ENCODE measurements at places on chromosomes 6 and 20.

DNA sequence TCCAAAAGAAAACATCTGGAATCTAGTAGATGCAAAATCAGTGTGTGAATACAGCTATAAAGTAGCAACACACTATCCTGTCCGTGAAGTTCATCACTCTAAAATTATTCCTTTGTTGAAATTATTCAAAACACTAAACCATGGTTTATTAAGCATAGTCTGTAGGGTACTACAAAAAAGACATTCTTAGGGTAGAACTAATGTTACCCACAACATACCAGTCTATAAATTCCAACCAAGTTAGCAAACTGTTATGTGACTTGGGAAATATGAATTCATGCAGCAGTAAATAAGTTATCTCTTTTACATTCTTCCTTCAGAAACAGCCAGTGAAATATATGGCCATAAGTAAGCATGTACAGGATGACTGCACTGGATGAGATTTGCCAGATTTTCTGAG, 580.3 kb upstream of the ADGRB3 start:
- DNase-seq = no peak

DNA sequence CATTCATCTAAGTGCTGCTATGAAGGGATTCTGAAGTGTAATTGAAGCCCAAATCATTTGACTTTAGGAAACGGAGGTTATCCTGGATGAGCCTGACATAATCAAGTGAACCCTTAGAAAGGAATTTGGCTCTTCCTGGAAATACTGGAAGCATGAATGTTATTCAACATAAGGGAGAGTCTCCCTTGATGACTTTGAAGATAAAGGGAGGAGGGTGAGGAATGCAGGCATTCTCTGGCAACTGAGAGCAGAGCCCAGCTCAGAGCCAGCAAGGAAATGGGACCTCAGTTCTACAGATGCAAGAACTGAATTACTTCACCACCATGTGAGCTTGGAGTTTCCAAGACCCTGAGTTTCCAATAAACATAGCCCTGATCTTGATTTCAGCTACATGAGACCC, 168.2 kb downstream of the DLL1 start:
- no peak for DNase-seq

DNA sequence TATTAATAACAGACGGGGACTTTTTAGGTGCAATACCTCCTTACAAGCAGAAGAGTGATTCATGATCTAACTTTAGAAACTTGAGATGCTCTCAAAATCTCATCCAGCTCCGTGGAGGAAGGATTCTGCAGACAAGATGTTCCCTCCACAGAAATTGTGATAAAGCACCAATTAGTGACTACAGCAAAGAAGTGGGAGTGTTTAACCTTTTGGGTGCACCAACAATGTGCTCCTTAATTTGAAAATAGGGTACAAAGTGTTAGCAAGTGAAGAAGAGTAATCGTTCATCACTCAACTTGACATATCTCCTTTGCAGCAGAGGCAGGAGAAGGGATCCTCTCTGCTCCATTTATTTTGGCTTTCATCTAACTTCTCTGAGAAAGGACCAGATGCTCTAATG, 22.8 kb upstream of the SCP2D1 start:
- no peak for DNase-seq

GRCh38 chr6:1461207-1461606, 71.8 kb downstream of the FOXF2 start:
- DNase-seq = no peak

DNA sequence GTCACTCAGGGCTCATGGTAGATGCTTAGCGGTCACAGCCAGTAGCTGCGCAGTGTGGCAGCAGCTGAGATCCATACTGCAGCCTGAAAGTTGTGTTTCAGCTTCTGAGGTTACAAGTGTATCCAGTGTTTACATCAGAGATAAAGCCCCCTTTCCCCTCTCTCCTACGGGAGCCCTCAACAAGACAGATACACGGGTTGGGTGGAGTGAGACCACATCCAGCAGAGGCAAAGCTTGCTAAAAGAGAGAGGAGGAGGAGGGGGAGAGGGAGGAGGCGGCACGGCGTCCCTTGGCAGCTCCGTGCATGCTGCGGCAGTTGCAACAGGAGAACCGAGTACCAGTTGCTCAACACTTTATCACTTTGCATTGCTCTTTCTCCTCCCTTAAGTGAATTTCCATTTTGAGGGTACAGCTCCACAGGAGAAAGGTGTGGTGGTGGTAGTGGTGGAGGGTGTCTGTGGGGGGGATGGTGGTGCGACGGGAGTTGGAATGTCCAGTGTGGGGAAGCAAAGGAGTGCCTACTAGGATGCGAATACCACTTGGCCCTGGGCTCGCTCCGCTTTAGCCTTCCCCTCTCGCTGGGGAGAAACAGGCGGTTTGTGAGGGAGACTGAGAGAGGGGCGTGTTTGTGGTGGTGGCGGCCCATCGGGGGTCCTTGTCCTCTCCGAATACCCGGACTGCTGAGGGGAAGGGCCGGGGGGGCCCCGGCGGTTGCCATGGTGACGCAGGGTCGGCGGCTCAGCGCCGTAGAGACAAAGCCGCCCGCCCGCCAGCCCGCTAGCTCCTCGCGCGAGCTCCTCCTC, 405 bp upstream of the RNF182 start:
- peak; percentile 24 for DNase-seq

DNA sequence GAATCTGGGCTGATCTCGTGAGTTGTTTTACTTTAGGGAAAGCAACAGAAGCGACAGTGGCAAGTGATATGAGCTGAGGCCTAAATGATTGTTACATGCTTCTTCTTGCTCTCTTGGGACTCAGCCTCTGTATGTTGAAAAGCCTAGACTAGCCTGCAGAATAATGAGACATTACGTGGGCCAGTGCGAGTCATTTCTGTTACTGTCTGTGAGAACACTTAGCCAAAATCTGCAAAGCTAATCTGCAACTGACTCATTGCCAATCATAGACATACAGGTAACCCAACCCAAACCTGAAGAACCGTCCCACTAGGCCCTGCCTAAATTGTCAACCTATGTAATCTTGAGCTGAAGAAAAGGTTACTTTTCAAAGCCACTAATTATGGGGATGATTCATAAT, 77.4 kb upstream of the F13A1 start:
- no peak for DNase-seq

DNA sequence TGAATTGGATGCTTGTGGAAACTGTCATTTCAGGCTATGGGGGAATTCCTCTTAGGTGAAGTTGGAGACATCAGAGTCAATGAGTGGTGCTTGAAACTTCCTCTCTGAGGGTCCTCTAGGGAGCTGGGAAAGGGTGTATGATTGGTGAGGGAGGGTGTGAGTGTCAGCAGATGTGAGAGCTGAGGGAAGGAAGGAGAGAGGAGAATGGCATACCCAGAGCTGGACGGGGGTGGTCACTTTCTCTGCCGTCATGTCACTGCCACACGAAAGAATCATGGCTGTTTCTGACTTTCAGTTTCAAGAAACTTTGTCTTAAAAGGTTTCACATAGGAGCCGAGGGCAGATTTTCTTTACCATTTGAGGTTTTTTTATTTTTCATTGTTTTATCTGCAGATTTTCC, 50.3 kb downstream of the DEK start:
- no peak for DNase-seq
